ENCODE measurements at places on chromosomes 13 and 19.

DNA sequence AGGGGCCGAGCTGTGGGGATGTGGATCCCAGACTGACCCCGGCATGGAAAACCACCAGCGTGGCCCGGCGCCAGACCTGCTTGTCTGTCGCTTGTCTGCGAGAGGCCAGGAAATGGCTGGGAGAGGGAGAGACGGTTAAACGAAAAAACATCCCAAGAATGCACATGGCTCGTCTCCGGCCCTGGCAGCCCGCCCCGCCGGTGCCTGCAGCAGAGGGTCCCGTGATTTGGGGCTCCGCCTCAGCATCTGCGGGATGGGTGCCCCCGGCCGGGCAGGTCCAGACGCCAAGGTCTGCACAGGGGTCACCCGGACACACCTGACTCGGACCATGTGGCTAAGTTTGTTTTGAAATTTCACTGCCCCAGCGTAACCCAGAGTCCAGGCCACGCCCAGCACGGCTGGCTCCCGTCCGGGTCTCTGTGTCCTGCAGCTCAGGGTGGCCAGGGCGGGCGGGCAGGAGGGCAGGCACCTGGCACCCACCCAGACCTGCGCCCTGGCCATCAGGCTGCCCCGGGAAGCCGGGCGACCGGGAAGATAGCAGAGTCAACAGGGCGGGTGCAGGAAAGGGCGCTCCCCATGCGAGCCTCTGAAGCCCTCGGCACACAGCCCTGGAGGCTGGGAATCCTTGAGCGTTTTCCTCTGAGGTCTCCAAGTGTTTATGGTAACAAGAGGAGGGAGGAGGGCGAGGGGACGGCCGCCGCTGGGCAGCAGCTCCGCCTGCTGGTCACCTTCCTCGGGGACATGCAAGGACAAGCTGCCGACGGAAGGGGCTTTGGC lies 103.2 kb downstream of the GADD45B start:
- peak; percentile 49 for DNase-seq

GRCh38 chr19:38850976-38851621 lies 1.3 kb upstream of the HNRNPL start:
- DNase-seq: no peak

DNA sequence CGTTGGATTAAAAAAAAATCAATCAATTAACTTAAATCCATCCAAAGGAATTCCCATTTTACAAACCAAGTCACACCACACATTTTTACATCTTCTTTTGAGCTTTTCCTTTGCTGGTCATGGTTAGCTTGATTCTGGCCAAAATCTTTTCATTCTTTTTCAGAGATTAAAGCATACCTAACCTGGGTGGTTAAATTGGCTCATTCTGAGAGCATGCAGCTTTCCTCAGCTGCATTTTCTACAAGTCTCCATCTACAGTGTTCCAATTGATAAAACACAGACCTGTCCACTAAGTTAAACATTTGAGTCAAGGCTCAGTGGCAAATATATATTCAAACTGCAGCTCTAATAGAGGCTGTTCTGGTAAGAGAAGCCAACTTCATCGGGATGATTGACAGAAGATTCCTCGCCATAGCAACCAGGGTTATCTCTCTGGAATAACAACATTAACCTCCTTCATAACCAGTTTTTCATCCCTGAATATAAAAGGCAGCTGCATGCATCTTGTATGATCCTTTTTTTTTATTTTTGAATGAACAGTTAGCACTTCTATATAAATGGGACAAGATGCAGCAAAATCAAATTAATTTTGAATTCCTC lies 106.2 kb downstream of the DNAJC15 start:
- DNase-seq: no peak

GRCh38 chr13:75432045-75432444 lies 49.9 kb downstream of the TBC1D4 start:
- DNase-seq: no peak

GRCh38 chr13:91539286-91540157 lies 141.1 kb downstream of the GPC5 start:
- no peak for DNase-seq

DNA sequence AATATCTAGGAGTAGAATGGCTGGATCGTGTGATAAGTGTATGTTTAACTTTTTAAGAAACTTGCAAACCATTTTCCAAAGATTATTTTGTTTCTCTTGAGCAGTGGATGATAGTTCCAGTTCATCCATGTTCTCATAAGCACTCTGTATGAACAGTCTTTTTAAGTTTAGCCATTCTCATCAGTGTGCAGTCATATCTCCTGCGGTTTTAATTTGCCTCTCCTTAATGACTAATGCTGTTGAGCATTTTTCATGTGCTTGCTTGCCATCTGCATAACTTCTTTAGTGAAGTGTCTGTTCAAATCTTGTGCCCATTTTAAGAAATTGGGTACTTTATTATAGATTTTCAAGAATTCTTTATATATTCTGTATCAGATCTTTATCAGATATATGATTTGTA lies 58.6 kb downstream of the WASF3 start:
- no peak for DNase-seq

GRCh38 chr13:27954406-27954851 lies 14.7 kb downstream of the CDX2 start:
- no peak for DNase-seq

DNA sequence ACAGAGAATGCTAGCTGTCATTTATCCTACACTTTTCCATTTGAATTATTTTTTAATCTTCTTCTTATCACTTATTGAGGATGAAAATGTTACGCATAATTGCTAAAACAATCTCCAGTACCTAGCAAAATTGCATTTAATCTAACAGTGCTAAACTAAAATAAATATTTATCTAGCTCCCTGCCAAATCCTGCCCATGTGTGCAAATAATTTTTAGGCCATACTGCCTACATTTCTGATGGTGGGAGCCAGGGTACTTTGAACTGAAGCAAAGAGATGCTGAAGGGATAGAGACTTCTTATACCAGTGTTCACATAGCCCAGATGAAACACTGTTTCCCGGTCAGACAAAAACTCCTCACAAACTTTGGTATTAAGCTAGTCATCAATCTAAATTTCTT lies 1268.7 kb upstream of the PCDH20 start:
- DNase-seq: no peak

- DNase-seq: no peak
These were observed 1.9 kb downstream of the CDK8 start for GRCh38 chr13:26255691-26256277.

DNA sequence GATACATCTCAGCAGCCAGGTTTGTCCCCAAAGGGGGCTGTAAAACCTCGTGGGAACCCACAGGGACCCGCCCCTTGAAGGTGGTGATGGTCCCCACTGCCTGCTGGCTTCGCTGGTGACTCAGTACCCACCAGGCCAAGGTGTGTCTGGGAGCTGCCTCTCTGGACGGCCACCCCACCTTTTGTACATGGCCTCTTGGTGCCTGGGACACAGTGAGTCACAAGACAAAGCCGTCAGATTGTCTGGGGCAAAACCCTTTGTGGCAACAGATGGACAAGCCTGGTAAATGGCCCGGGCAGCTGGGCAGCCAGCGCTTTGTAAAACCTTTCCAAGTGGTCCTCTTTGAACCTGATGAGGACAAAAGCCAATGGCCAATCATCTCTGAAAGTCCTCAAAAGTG lies 27.9 kb upstream of the KLF2 start:
- DNase-seq: no peak

GRCh38 chr13:37640499-37640898 lies 41.9 kb upstream of the POSTN start:
- no peak for DNase-seq

DNA sequence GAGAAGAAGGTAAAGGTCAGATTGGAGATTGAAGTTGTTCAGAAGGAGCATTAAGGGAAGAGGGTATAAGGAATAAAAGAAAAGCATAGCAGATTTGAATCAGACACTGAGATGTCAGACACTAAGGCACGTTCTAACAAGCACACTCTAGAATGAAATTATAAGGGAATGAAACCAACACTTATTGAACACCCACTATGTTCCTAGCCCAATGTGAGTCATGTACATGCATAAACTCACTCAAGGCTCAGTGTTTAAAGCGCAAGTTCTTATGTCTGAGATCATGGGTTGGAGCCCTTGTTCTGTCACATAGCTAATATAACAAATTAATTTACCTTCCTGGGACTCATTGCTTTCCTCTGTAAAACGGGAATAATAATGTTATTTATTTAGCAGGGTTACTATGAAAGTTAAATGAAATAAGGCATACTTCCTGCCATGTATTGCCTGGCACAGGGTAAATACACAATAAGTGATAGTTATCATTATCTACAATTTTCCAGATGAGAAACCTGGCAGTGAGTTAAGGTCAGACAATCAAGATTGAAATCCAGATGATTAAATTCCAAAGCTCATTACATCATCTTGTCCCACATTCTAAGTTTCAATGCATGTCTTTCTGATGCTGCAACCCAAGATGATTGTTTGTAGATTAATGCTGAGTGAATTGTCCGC lies 68.3 kb upstream of the DACH1 start:
- no peak for DNase-seq

GRCh38 chr13:32894589-32895001 lies 121.6 kb upstream of the KL start:
- DNase-seq: no peak

DNA sequence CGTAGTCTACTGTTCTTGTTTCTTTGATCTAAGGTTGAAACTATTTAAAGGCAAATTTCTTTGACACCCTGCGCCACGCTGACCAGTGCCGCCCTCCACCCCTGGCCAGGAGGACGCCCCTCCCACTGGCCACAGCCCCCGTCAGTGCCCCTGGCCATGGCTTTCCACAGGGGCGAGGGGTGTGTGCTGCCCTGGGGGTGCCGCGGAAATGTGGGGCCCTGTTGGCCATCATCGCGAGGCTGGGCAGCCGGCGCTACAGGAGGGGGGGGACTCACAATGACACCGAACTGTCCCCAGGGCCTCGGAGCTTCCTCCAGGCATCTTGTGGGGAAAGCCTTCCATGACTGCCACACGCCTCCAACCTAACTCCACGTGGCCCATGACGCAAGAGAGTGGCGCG lies 10.9 kb downstream of the SHC2 start:
- no peak for DNase-seq

DNA sequence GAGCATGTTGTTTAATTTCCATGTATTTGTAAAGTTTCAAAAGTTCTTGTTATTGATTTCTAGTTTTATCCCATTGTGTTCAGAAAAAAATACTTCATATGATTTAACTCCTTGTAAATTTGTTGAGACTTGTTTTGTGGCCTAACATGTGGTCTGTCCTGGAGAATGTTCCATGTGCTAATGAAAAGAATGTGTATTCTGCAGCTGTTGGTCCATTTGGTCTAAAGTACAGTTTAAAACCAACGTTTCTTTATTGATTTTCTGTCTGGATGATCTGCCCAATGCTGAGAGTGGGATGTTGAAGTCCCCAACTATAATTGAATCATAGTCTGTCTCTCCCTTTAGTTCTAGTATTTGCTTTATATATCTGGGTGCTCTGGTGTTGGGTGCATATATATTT lies 34.9 kb upstream of the TPP2 start:
- no peak for DNase-seq

GRCh38 chr13:110265682-110266430 lies 41.1 kb downstream of the COL4A1 start:
- DNase-seq: no peak

- no peak for DNase-seq
These were observed 386.1 kb upstream of the NBEA start for GRCh38 chr13:34555988-34556387.

DNA sequence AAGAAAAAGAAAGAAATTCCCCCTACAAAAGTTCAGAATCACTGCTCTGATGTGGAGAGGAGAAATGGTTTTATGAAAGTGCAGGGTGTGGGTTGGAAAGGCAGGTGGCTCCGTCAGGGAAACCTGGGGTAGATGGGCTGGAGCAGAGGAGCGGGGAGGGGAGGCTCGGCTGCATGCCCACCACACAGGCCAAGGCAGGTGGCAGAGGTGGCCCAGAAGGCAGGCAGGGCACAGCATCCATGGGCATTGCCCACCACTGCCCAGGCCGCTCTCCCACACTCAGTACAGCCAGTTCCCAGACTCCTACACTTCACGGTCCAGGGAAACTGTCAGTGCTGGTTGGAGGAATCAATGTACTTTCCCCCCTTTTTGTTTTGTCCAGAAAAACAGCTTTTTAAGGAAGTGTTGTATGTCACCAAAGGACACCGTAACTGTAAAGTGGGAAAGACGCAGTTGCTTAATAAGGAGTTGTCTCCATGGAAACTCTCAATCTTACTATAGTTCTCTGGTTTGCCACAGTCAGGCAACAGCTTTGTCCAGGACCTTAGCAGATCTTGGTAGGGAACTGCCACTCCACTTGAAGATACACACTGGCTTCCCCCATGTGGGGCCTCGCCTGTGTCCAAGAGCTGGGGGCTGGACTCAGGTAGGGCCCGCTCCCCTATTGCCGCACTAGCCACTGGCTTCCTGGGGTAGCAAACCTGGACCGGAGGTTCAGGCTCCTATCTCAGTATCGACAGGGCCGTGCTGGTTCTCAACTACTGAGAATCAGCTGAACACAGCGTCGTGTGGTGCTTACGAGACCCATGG lies 82.9 kb downstream of the RAB20 start:
- no peak for DNase-seq
